Stimulated activated CD8-positive, alpha-beta memory T cell treated with anti-CD3 and anti-CD28 coated beads, Interleukin-7, amount 100 ng/mL, for 1 hour (primary cell): ENCODE measurements at places on chromosomes 2 and 18.

DNA sequence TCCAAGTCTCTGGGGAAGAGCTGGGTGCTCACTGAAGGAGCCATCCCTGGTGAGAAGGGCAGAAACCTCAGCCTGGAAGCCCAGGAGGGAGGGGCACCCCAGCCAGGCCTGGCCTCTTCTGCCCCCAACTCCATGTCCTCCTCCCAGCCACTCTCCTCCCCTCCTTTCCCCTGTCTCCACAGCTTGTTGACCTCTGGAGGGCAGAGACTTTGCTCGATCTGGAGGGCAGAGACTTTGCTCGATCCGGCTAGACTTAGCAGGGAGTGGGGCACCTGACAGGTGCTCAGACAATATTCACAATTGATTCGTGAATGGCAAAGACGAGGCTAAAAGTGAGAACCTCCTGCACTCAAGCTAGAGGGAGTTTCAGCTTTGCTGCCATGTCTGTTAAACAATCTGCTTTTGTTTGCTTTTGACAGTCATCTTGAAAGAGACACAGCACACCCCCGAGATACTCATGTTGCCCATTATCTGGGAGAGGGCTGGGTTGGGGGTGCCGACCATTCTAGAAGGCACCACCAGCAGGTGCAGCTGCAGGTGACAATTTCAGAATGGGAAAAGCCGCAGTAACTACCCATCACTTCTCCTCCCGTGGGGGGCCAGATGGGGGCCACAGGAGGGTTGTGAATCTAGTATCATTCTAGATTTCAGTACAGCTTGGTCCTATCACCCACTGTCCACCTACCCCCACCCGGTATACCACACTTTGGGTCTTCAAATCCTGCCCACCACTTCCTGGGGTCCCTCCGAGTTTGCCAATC lies 54.8 kb downstream of the DNMT3A start:
- no peak for DNase-seq

DNA sequence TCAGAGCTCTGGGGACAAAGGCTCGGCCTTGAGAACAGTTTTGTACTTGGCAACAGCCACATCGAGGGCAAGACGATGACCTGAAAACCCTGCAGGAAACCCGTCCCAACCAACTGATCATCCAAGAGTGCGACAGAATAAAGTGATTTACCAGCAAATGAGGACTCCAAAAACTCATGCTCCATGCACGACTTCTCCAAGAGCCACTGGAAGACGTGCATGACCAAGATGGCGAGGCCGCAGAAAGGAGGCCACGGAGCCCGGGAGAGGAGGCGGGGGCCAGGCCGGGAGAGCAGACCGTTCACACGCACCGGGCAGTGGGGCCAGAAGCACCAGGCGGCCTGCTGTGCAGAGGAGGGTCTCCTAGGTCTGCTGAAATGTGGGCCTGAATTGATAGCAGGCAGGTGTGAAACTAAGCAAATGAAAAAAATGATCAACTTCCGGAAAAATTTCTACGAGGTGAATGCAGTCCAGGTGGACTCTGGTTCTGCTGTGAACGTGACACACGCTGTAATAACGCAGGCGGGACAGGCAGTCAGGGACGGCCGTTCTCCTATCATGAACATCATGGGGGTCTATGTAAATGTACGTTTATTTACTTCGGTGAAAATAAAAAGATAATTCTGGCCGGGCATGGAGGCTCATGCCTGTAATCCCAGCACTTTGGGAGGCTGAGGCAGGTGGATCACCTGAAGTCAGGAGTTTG lies 252.2 kb downstream of the HDAC4 start:
- no peak for DNase-seq

- DNase-seq = no peak
These were observed 8.1 kb downstream of the NABP1 start for GRCh38 chr2:191686066-191686465.

- DNase-seq = no peak
These were observed 3.6 kb upstream of the LRATD1 start for GRCh38 chr2:14628901-14629300.
